ENCODE measurements at places on chromosomes 6 and 20.
A peak's percentile ranks its signal among the peaks of the same experiment; 100 is the strongest.

- no peak for DNase-seq
These were observed 125.3 kb upstream of the SPACA1 start for GRCh38 chr6:87922196-87922946.

DNA sequence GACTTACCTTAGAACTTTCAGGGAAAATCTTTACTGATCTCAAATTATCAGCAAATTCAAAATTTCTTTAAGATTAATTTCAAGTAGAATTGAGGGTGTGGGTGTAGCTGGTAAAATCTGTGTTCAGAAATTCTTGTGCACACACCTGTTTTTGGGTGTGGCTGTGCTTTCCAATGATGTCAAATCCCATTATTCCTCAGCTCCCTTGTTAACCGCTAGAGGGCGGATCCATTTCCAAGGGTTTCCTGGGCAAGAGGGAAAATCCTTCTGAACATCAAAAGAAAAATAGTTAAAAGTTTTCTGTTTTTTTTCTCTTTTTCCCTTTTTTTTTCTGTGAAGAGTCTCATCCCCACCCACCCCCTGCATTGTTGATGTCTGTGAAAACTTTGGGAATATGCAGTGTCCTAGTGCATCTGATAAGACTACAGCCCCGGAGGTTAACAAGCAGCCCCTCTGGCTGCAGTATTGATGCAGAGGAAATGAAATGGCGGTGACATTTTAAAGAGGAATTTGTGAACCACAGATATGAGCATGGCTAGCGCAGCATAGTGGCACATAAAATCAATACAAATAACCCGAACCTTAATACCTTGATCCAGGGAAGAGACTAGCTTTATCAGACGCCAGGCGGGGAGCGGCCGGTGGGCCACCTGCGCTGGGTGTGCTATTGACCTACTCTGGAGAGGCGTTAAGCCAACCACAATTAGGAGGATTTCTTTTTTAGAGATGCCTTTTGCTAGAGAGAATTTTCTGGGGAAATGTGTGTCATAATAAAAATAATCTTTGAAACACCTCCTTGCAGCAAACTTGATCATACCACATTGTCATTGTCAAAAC is 130.9 kb downstream of the FOXA2 start:
- no peak for DNase-seq

- no peak for DNase-seq
These were observed 17.4 kb upstream of the HM13 start for GRCh38 chr20:31496761-31497295.

DNA sequence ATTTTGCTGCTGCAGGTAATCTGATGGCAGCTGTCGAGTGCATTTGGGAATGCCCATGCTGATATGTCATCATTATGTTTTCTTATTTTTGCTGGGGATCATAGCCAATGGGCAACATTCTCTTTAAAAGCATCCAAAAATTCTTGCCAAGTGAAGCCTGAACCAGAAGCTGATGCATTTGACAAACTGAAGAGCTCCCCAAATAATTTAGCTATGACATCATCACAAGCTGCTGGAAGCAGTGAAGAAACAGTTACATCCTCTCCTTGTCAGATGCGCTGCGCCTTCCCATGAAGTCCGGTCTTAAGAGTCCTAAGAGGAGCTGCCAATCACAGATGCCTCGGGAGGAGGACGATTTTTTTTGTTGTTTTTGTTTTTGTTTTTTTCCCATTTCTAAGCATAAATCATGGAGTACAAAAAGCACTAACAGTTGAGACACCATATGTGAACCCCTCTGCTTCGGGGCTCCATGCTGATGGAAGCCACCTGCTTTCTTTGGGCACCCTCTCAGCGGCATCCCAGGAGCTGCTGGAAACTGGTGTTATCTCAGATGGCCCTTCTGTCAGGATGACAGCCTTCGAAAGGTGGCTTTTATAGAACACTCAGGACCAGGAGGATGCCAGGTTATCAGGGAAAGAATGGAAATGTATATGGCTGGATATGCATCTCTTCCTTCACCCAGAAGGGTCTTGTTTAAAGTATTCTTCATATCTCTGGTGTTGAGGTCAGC is 56.1 kb upstream of the FOXQ1 start:
- DNase-seq, result no peak

DNA sequence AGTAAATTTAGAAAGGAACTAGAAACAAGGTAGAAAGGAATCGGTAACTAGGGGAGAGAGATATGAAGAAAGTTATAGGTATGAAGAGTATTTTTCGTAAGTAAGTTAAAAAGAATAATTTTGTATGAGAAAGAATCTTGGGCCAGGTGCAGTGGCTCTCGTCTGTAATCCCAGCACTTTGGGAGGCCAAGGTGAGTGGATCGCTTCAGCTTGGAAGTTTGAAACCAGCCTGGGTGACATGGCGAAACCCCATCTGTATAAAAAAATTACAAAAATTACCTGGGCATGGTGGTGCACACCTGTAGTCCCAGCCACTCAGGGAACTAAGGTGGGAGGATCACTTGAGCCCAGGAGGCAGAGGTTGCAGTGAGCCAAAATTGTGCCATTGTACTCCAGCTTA is 42.0 kb downstream of the TCP11 start:
- DNase-seq, result no peak

DNA sequence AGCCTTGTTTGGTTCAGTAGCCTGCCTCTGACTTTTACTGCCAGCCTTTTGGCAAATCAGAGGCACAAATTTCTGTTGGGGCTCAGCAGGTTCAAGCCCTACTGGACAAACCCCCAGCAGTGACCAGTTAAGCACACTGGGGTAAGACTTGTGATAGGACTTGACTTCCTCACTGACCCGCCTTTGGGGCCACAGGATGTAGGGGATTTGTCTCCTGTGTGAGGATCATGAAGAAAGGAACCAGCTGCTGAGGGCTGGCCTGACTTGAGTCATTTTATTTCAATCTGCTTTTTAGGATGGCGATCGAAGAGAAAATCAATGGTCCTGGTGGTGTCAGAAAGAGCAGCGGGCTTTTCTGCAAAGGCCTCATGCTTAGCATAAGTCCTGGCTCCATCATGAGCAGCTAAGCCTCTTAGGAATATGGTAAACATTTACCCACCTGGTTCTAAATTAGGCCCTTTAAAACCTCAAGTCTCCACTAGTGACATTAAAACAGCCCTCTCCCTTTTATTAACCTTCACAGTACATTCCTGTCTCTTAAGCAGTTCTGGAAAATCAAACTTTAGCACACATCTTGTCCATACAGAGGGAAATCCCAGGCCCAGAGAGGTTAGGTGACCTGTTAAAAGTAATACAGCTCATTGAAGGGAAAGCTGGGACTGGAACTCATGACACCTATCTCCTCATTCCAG is 16.6 kb downstream of the CHMP4B start:
- DNase-seq, result no peak

DNA sequence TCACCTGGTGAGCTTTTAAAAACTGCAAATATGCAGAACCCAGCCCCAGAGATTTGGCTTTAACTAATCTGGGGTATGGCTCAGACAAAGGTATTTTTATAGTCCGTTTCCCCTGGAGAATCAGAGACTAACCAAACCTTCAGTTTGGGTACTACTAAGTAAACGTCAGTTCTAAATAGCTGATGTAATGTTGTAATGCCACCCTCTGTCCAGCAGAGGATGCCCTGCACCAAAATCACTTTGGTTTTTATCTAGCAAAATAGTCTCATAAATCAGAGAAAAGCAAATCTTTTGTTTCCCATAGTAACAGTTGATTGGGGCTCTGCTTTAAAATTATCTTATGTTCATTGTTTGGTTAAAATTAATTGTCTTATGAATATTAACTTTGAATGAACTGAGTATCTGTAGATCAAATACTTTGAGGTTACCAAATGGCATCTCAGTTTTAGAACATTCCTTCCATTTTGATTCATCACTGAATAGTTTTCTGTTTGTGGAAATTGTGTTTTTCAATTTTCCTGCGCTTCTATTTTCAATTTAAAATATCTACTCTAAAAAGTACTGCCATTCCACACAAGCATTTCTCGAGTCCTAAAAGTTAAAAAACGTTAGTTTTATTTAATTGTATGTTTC is 278.3 kb upstream of the PLCB4 start:
- DNase-seq, result peak; percentile 34

- no peak for DNase-seq
These were observed 6.6 kb downstream of the MMP24OS start for GRCh38 chr20:35271073-35271882.

DNA sequence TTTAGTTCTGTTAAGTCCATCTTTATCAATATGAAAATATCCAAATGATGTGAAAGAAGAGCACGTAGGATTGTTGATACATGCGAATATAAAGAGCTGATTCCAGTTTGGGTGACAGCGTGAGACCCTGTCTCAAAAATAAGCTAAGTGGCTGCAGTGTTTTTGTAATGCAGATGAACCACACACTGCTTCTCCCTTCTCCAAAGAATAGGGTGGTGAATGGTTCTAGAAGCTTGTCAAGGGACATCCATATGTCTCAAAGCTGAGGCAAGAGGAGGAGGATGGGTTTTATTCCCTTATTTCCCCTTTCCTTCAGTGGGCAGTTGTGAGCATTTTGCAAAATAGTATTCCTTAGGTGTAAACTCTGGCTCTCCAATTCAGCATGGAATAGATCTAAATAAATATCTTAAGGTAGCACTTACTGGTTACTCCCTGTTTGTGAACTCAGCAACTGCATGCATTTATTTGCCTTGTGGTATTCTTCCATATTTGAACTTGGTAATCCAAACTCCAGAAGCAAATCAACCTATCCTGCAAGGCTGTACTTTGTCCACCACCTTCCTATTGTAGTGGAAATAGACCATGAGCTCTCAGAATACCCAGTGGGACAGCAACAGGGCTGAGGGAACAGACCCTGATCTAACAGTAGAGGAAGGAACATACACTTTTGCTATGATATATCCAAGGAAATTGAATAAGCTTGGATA is 38.0 kb downstream of the XRN2 start:
- DNase-seq, result no peak

DNA sequence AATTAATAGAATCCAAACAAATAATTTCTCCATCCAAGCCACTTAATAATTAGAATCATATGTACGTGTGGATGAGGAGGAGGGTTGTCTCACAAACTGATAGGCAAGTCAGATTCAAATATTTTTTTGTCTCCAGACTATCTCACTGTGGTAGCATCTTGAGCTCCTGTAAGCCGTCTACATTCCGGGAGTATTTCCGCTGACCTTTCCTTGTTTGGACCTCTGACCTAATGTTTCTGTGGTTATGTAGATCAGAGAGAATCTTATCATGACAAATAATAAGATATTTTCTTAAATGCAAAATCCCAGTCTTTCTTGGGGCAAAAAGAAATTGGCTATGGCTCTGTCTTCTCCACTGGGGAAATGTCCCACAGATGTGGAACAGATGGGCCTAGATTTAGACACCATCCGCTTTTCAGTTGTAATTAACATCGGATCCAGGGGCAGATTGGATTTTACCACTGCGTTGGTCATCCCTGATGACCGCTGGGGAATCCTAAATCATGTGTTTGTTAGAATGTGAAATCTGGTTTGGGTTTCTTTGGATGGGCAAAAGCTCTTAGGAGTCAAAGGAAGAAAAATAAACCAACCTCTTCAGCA is 197.1 kb upstream of the RIN2 start:
- DNase-seq, result no peak

DNA sequence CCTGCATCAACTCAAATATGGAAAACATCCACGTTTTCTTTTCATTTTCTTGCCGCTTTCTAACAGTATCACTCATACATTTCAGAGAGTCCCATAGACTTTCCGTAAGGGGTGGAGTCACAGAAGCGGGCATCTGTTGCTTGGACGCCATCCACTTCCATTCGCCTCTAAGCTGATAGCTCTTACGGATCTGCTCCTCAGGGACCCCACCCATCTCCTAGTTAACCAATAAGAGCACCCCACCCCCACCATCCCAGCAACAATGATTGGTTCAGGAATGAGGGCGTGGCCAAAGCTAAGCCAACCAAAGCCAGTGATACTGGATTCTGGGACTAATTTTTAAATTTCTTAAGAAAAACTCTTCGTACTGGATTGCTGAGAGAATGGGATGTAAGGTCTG is 42.4 kb downstream of the SLC2A10 start:
- DNase-seq, result no peak

DNA sequence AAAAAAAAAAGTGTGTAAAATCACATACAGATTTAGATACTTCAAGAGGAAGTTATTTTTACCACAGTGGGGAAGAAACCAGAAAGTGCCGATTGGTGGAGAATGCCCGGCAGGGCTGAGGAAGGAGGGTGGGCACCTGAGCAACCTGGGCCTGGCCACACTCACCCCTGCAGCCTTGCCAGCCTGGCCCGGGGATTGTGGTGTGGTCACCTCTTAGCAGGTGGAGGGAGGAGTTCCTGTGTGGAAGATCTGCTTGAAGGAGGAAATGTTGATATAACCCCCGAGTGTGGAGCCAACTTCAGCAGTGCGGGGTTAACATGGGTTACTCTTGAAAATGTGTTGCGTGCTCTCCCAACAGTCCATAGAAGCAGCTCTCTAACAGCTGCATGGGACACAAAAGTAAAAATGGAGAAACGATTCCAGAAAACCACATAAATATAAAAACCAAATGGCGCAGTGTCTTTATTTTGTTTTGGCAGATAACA is 14.7 kb downstream of the UST start:
- no peak for DNase-seq

- no peak for DNase-seq
These were observed 4.9 kb upstream of the PTGIS start for GRCh38 chr20:49572857-49573256.

DNA sequence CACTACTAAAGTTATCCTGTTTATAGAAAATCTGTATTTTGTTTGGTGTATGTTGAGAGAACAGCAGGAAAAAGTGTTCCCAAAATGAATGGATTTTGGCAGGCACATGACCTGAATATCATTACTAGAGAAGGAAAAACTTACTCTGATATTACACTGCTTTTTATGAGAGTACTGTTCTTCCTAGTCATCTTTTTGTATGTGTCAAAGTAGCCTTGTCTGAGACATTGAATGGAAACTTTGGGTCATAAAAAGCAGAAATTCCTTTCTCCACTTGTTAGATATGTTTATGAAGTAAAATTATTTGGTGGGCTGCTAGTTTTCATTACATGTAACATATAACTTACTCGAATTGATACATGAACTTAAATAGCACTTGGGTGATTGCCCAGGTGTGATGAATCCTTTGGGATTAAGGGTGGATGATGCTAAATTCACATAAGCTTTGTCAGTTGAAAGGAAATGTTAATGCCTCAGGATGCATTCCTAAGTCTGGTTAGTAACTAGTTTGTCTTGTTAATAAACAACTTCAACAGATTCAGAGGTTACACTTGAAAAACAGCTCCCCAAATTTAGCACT is 206.7 kb downstream of the CENPW start:
- no peak for DNase-seq

DNA sequence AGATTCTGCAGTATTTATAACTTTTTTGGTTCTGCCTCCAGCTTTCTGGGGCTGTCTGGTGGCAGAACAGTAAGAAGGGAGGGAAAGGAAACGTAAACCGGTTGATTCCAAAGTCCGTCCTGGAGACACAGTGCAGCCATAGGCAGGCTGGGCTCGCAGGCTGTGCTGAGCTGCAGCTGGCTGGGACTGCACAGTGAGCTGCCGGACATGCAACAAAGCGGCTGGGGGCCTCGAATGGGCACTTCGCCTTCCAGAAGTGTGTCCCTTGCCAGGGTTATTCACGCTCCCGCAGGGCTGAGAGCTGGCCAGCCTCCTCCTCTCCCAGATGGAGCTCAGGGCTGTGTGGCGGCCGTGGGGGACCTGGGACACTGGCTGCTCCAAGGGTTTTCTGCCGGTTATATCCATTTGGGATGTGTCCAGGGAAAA is 78.1 kb upstream of the CD93 start:
- no peak for DNase-seq

All from astrocyte of the cerebellum (primary cell).